NCI-H2081 (cell line): ENCODE measurements at places on chromosomes 2 and 18.

DNA sequence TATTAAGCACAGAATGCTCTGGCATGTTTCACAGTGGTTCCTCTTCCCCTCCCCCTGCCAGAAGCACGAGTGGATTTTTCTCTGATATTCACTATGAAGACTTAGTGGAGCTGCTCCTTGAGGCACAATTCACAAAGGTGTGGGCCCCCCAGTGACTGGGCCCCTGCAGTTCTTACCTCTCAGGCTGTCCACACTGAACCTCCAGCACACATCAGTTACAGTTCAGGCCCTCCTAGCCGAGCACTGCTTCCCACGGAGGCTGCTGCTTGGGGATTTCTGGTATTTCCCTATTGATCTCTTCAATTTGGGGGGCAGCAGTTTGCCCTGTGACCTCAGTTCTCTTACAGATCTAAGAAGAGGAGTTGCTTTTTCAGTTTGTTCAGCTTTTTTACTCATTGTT lies 236.1 kb downstream of the SH3RF3 start:
- no peak for DNase-seq

DNA sequence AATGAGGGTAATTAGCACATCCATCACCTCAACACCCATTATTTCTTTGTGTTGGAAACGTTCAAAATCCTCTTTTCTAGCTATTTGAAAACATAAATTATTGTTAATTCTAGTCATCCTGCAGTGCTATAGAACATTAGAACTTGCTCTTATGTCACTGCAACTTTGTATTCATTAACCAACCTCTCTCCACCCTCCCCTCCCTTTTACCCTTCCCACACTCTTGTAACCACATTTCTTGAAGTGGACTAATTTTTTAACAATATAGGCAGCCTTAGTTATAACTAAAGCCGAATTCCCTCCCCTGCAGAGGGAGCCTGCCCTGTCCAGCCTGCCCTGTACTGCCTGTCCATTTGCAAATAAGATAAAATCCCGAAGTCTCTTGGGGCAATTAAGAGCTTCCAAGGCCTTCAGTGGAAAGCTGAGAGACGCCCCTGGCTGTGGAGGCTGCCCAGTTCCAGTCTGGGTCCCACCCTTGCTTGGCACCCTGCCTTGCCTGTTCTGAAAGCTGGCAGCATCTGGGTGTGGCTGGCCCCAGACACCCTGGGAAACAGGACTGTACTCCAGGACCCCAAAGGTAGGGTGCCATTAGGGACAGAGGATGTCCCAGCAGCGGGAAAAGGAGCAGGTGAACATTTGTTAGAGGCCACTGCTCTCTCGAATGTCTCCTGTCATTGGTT lies 65.1 kb downstream of the MEX3C start:
- no peak for DNase-seq

GRCh38 chr18:26002375-26002910 lies 88.0 kb downstream of the SS18 start:
- DNase-seq: no peak

DNA sequence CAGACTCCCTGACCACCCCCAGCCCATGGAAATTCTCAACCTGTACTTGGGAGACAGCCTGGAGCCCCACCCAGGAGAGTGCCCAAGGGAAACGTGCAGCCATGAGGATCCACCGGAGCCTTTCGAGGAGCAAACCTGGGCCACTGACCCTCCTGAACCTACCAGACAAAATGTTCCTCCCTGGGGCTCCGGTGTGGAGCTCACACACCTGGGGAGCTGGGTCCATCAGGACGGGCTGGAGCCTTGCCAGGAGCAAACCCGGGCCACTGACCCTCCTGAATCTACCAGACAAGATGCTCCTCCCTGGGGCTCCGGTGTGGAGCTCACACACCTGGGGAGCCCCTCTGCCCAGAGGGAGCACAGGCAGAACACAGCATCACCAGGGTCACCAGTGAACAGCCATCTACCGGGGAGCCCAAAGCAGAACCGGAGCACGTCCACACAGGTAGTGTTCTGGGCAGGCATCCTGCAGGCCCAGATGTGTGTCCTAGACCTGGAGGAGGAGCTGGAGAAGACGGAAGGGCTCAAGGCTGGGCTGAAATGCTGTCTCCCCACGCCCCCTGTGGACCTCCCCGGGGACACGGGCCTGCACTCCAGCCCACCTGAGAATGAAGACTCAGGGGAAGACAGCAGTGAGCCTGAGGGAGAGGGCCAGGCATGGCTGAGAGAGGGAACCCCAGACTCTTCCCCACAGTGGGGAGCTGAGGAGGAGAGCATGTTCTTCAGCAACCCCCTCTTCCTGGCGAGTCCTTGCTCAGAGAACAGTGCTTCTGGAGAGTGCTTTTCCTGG lies 8.9 kb downstream of the PSD4 start:
- DNase-seq: no peak

DNA sequence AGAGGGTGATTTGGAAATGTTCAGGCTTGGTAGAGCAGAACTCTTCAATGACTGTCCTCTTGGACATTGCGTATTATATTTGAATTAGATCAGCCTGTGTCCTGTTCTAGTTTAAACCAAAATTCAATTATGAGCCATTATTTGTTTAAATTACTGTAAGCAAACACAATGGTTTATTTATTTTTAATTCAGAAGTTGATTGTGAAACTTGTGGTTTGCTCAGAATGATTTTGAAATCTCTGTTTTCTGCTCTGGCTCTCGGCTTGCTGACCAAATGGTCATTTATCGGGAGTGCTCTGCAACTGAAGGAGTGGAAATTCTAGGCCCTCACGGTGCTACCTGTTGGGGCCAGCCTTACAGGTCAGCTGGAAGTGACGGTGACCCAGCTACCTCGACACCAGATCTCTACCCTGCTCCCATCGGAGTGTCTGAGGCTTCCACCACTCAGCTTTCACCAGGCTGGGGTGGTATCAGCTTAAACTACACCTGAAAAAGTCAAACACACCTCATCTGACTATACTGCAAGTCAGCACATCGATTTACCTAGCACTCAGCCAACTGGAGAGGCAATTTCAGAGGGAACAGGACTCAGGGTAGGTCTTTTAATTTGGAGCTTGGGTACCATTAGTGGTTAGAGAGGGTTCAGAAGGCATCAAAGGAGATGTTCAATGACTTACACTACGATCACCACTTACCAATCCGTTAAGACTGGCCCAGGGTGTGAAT lies 36.8 kb upstream of the GPD2 start:
- DNase-seq: peak; percentile 41

DNA sequence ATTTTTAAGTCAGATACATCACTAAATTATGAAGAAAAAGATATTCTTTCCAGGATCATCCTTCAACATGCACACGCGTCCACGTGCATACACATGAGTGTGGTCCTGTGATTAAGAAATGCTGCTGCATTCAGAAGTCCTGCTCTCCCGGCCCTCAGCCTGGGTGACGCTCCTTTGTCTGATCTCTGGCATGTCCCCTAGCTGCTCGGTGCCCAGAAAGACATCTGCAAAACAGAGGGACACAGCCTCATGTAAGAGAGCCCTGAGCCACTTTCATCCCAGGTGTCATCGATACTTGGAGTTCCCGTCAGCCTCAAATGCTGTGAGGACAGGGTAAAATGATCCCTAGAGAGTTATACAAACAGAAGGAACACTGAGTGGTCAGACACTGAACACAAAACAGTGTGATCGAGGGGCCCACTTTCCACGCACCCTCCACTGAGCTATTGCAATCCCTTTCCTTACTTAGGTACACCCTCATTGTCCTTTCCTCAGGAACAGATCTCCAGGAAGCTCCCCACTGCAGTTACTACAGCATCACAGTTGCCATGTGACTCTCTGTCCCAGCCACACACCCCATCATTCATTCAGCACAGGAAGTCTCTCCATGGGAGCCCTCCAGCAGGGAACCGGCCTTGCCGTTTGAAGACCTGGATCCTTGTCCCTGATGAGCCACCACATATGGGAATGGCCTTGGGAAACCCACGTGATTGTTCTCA lies 32.1 kb downstream of the CRACDL start:
- peak; percentile 46 for DNase-seq

DNA sequence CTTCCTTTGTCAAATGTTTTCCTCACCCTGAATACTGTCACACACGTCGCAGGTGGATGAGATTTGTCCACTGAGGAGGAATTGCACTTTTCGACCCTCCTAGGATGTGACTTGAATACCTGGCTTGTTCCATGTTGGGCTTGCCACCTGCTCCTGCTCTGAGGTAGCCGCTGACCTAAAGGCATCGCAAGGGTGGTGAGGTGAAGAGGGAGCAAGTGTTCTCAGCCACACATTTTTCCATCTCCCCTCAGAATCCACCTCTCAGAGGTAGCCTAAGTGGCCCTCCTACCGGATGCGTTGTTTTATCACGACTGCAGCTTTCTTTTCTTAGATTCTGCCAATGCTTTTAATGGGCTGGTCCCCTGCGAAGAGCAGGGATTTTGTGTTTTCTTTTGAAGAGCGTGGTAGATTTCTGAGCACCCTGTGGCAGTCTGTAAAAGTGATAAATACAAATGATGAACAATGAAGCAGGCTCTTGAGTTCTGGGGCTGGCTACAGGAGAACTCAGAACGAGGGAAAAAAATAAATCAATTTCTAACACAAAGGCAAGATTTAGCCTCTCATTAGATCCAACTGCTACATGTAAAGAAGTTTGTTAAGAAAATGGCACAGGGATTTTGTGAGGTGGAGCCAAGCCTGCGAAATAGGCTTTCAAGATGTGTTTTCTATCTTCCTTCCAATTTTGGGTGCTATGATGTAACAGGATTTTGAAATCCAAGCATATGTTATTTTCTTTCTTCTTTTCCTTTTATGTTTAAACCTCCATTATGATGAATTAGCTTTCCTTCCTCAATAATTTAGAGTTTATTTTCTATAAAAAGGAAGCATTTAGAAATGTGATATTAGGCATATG lies 386.7 kb downstream of the TGIF1 start:
- DNase-seq: no peak

GRCh38 chr2:190841707-190842505 lies 38.7 kb upstream of the GLS start:
- DNase-seq: no peak
